Lower leg skin (tissue), 4 donors: ENCODE measurements at places on chromosomes 4 and X. TPM values are rescaled to one million over a fixed set of nuclear protein-coding genes. Genes with fewer than 3 reads are reported as not detected.

Gene VEGFC
- 2.9 TPM for total RNA-seq

Gene PRDX4
- total RNA-seq, result 57.1 TPM

Gene TMPRSS11E
- 11.9 TPM for total RNA-seq

Gene SERPINA7
- not detected for total RNA-seq

Gene GPR119
- not detected for total RNA-seq

Gene DOCK11
- 6.5 TPM for total RNA-seq

DNA sequence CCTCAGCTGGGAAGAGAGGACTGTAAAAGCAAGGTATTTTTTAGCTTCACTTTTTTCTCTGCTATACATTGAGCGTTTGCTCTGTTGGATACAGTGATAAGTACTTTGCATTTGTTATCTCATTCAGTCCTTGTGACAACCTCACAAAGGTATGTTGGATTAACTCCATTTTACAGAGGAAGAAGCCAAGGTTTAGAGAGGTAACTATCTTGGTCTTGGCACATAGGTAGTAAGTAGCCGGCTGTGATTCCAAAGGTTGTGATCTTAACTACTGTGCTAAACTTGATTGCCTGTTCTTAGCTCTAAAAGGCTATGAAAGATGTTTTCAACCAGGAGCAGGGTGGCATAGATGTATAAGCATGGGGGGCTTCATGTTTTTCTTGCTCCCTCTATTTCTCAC, 134.4 kb downstream of the POLA1 start:
- no peak for DNase-seq

DNA sequence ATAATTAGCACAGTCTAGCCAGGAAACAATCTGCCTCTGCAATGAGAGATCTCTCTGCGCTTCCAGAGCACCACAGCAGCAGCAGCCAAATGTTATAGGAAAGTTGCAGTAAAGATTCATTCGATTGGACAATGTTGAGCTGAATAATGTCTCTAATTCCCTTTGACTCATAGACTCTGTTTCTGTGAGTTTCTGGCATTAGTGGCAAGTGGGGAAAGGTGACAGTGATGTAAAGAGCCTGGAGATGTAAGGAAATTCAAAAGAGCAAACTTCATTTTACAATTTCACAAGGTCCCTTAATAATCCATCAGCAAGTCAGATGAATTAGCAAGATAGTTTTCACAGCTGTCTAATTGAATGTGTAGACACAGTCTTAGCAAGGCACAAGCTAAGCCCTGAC, 184.4 kb downstream of the VEGFC start:
- no peak for DNase-seq

- DNase-seq, result no peak
Observed at GRCh38 chr4:157423526-157424020, 203.0 kb downstream of the GRIA2 start.

DNA sequence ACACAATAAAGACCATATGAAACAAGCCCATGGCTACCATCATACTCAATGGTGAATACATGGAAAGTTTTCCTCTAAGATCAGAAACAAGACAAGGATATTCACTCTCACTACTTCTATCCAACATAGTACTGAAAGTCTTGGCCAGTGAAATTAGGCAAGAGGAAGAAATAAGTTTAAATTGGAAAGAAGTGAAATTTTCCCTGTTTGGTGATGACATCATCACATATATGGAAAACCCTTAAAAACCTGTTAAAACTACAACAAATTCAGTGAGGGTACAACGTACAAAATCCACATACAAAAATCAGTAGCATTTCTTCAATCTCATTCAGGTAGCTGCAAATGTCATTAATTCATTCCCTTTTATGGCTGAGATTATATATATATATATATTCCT, 164.0 kb upstream of the IRS4 start:
- DNase-seq, result no peak

DNA sequence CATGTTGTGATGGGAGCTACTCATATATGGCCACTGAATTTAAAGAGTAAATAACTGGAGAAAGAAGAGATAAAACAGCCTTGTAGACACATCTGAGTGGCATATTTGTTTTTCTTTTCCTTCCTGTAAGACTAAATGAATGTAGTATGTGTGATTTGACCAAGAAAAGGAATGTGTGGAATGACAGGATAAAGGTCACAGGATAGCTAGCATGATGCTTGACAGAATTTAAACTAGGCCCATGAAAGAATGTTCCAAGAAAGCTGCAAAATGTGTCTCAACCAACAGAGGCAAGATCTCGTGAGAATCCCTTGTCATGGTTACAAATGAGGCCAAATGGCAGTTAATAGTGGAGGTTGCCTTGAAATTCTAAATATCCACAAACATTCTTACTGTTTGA, 137.0 kb downstream of the KCNIP4 start:
- DNase-seq, result no peak

DNA sequence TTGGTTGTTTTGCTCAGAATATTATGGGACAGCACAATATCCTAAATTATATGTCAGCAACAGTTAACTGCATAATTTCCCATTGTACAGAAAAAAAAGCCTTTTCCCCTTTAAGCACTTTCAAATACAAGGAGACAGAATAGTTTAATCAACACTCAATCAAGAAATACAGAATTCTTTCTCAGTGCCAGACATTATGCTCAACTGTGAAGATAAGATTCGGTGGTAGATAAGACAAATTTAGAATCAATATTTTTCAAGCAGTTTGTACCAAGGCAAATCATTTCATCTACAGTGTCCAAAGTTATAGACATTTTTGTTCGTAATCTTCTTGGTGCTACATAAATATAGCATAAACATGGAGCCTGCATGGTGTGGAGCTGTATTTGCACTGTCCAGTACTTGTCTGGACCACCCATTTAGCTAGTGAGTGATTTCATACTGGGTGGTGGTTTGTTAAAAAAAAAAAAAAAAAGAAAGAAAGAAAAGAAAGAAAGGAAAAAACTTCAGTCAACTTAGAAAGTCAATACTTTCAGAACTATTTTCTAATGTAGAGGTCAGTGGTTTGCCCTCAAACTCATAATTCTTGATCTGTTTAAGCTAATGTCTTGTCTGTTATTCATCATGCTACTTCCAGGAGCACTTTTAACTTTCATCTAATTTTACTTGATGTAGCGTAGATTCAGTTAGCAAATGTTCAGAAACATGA, 522.9 kb downstream of the FAT4 start:
- DNase-seq, result no peak

DNA sequence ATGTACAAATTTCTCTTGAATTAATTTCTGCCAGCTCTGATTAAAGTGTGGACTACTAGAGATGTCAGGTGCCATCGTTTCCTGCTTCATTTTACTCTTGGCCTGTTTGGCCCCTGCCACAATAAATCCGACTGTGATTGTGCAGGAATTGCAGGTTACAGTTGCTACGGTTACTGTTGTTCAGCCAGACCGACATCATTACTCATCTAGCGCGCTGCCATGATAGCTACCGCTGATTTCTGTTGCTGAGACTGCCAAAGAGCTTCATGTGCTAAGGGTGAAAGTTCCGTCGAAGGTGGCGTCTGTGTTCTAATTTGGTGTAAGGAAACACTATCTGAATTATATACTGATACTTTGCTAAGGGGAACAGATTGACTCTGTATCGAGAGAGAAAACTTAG, 22.1 kb downstream of the SLIT2 start:
- DNase-seq, result no peak

DNA sequence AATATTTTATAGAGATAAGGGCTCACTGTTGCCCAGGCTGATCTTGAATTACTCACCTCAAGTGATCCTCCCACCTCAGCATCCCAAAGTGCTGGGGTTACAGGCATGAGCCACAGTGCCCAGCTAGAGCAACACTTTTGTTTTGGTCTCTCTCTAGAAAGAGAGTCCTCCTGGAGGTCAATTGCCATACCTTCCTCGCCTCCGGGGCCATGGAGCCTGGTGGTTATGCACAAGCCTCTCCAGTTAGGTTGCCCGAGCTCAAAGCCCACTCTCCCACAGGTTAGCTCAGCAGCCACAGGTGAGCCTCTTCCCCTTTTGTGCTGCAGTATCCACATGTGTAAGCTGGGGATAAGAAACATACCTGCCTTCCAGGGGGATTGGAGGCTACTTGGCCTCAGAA, 24.2 kb upstream of the MAN2B2 start:
- DNase-seq, result no peak

- DNase-seq, result no peak
Observed at GRCh38 chrX:40098264-40099054, 701 bp upstream of the BCOR start.

GRCh38 chr4:112523764-112524505, 8.0 kb upstream of the NEUROG2 start:
- DNase-seq, result no peak

DNA sequence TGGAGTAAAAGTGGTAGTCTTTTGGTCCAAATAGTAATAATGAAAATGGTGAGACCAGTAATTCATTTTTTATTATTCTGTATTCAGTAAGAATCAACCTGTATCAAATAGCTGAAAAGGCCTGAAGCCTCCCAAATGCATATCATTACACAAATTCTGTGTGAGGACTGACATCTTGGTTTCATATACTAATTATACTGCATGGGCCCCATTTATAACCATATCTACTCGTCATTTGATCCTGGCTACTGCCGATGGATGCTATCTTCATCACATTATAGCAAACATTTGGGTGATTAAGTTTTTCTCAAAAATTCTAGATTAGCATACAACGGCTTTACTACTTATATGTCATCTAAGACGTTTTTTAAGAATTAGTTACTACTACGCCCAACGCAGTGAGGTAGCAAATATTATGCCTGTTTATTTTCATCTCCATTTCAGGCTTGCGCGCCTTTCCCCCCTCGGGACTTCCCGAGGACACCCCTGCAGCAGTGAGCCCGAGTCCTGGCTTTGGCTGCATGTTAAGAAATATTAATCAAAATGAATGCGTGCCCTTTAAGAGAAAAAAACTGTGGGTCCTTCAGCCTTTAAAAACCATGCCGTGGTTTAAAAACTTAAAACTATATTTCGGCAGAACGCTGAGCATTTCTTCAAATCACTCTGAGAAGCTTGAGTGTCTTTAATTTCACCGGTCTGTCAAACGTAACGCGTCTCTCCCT, 814 bp upstream of the MMAA start:
- DNase-seq, result no peak
